ENCODE measurements at places on chromosomes 7 and 10. TPM values are rescaled to one million over a fixed set of nuclear protein-coding genes. Genes with fewer than 3 reads are reported as not detected.
A peak's percentile ranks its signal among the peaks of the same experiment; 100 is the strongest.

GRCh38 chr10:117346574-117346973, 28.7 kb downstream of the PDZD8 start:
- no peak for DNase-seq

DNA sequence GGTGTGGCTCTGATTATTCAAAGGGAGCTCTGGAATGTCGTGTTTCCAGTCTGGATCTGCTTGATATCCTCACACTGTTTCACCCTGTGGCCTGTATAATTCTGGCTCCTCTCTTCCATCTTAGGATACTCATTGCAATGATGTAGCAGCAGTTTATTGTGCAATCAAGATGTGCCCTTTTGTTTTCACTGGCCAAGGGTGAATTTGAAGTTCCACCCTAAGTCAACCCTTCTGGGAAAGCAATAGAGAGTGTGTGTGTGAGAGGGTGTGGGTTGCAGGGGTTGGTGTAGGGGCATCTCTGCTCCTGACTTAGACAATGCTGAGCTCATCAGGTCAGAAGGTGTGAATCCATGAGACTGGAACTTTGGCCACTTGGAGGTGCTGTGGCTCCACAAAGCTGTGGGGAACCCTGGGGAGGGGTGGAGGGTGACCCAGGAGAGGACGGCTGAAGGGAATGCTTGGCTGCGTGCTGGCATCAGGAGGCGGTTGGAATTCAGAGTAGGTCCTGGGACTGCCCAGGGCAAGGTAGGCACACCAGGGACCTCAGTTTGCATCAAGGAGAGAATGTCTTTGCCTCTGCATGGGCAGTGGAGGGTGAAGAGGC, 118.0 kb upstream of the PRSS58 start:
- DNase-seq: peak; percentile 22

DNA sequence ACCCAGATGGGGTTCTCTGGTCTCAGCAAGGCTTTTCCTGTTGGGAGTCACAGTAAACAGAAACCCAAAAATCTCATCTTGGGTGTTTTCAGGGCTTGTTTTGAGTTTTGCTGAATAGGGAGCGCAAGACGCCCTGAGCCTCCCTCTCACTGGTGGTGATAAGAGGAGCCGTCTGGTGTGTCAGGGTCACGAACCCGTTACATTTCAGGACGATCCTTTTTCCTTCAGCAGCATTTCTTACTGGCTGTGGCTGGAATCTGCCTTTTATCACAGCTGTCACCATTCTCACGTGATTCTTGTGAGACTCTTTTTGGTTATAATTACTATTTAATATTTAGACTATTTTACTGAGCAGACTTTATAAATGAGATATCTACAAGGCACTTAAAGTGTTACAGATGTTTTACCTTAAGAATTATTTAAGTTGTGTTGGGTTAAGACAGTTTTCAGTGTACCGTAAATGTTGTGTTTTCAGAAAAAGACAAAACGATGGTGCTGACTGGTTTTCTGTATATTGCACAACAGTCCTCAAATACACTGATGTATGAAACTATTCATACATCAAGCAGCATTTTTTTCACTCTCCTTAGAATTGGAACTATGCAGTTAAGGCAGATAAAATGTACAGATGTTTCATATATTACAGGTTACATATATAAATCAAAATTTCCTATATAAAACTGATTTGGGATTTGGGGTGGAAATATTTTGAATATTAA, 2.2 kb upstream of the GET4 start:
- DNase-seq: no peak

DNA sequence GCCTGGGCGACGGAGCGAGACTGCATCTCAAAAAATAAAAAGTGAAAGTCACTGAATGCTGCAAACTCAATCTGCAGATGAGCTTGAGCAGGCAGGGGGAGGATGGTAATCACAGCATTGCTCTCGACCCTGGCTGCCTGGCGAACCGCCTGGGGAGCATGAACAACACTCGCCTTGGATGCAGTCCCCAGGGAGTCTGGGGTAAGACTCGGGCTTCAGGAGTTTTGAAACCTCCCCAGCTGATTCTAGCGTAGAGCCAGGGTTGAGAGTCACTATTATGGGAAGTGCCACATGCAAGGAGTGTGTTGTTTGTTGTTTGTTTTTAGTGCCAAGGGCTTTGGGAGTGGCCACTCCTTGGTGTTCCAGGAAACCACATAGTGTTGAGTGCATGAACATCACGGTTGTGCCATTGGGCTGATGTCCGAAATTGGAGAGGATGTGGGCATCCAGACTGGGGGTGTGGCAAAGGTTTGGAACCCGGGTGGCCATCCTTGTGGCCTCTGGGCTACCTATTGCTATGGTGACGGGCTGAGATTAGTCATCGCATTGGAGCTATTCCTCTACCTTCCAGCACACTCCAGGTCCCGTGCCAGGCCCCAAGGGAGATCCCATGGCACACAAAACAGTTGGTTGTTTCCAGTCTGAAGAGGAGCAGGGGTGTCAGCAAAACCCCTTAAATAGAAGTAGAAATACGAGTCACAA, 92.6 kb downstream of the RGS10 start:
- no peak for DNase-seq

DNA sequence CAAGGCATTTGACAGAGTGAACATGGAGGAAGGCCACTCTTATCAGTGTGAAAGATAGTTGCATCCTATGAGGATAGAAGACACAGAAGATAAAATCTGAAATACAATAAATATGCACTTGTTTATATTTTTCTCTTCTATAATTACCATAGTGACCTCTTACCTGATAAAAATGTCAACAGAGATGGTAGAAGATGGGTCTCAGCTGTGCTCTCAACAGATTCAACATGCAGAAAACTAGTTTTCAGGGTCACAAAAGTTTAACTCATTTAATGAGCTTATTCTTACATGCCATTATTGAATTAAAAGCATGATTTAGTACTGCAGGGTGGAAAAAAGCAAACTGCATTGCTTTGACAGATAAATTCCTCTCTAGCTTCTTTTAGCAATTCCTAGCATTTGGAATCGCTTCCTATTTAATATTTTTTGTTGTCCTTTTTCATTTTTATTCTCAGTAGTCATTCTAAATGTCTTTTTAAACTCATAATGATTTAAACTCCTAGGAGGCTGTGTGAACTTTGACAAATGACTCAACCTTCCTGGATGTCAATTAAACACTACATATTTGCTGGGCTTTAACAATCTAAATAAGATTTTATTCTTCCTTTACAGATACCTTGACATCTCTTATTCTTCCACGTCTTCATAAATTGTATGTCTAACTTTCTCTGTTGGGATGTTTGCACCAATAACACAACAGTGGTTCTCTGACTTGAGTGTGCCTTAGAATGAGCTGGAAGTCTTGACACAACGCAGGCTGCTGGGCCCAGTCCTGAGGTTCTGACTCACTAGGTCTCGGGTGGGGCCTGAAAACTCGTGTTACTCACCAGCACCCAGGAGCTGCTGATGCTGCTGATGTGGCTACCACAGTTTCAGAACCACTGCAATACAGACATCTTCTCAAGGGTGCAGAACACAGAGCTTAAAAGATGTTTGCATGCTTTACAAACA, 565.5 kb upstream of the IGFBP3 start:
- DNase-seq: peak; percentile 87

GRCh38 chr7:67618556-67619162, 622.0 kb downstream of the TYW1 start:
- no peak for DNase-seq

DNA sequence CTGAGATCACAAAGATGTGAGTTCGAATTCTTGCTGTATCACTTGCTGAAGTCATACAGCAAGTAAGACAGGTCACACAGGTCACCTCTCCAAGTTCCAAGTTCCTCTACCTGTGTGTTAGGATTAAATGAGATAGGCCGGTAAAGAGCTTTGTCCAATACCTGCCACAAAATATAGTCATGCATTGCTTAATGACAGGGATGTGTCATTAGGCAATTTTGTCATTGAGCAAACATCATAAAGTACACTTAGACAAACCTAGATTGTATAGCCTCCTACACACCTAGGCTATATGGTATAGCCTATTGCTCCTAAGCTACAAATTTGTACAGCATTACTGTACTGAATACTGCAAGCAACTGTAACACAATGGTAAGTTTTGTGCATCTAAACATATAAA, 469.4 kb downstream of the KCNMA1 start:
- no peak for DNase-seq

GRCh38 chr10:69421611-69422308, 5.0 kb upstream of the TACR2 start:
- no peak for DNase-seq

DNA sequence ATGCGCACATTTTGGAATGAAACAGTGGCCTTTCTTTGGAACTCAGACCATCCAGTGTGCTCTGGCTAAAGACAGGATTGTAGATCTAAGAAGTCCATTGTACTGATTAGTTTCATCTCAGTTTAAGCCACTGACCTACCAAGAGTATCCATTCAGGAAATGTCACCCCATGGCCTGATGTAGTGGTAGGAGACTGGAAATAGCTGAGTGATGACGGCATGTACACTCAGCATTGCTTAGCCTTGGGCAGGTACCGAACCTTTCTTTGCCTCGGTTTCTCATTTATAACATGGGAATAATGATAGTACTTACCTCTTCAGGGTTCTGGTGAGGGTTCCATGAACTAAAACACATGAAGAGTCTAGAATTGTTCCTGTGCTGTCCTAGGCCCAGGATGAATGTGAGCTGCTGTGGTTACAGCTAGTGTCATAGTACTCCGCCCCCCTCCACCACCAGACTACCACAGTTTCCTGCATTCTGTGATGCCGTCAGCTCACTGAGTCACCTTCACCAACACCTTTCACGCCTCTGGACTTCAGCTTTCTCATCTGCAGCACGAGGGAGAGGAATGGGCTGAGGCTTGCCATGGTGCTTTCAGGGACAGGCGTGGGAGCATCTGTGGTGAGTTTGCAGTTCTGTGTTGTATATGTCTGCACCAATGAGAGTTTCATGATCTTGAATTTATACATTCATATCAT, 484.0 kb upstream of the GALNT17 start:
- DNase-seq: no peak

- no peak for DNase-seq
These were observed 78.9 kb downstream of the CACNA2D1 start for GRCh38 chr7:82364671-82365070.

DNA sequence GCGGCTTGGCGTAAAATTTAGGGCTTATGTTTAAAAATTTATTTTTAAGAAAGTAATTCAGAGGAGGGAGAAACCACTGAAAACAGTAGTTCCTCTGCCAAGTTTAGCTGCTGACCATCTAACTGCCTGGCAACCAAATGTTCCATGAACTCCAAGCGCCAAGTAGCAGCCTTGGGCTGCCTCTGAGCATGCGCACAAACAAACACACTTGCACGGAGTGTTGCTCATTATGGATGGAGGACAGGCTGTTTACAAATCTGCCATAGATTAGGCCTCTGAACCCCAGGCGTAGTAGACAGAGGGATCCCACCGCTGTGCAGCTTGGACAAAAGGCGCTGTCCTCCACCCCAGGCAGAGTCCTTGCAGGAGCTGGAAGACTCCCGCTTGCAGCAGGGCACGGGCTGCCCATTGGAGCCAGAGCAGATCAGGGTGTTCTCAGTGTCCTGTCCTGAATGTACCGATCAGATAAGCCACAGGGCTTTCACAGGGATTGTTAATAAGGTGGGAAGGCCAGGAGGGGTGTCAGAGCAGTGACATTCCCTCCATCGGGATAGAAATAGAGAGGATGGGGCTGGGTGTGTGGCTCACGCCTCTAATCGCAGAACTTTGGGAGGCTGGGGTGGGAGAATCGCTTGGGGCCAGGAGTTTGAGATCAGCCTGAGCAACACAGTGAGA, 47.7 kb upstream of the LYZL1 start:
- DNase-seq: no peak

- DNase-seq: no peak
These were observed 39.1 kb upstream of the AASS start for GRCh38 chr7:122183106-122183505.

GRCh38 chr7:78265071-78265470, 466.5 kb downstream of the PHTF2 start:
- no peak for DNase-seq

- peak; percentile 5 for DNase-seq
These were observed 75.7 kb upstream of the EFCAB10 start for GRCh38 chr7:105656922-105657521.

DNA sequence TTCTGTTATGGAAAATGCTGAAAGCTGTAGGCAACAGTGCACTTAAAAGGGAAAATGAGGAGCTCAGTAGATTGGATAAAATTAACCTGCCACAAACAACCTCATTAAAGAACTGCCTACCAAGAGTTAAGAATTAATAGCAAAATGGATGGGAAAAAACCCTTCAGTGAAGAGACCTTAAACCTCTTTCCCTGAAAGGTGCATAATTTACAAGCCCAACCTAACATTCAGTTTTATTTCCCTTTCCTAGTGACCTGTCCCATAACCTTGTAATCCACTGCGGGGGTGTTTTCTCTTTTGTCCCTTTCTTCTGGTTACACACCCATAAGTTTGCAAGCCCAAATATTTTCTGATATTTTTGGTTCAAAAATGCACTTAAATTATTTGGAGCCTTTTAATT, 21.9 kb downstream of the SKIDA1 start:
- no peak for DNase-seq

GRCh38 chr10:122379537-122379936, 5.0 kb downstream of the PLEKHA1 start:
- no peak for DNase-seq

DNA sequence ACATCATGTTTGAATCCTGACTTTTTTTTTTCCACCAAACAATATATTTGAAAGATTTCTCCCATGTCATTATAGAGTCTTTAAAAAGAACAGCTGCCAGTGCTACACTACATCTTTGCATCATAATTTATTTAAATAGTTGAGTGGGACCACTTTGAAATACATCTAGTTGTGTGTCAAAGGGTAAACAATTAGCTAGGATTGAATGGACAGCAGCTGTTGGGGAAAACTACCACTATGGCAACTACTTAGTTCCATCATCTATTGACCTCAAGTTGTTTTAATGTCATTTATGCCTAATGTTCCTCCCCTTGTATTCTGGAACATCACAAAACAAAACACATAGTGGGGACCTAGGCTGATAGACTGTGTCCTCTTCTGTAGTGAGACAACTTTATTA, 985.1 kb downstream of the SORCS1 start:
- no peak for DNase-seq

The ARHGEF35 gene
- not detected for total RNA-seq

The CAV2 gene
- 157 TPM for total RNA-seq

The AS3MT gene
- total RNA-seq: 2.4 TPM

The ANKRD1 gene
- total RNA-seq: 14.0 TPM

The NUDT13 gene
- 2.3 TPM for total RNA-seq

The CCDC146 gene
- 0.12 TPM for total RNA-seq

The PTPRZ1 gene
- not detected for total RNA-seq

The HOXA5 gene
- 1.6 TPM for total RNA-seq

The PTTG1IP2 gene
- not detected for total RNA-seq

Data from HFFc6 (cell line).